ENCODE measurements at places on chromosomes 5 and 9. TPM values are rescaled to one million over a fixed set of nuclear protein-coding genes. Genes with fewer than 3 reads are reported as not detected.
A peak's percentile ranks its signal among the peaks of the same experiment; 100 is the strongest.

GLRA1 gene
- total RNA-seq: not detected

DNA sequence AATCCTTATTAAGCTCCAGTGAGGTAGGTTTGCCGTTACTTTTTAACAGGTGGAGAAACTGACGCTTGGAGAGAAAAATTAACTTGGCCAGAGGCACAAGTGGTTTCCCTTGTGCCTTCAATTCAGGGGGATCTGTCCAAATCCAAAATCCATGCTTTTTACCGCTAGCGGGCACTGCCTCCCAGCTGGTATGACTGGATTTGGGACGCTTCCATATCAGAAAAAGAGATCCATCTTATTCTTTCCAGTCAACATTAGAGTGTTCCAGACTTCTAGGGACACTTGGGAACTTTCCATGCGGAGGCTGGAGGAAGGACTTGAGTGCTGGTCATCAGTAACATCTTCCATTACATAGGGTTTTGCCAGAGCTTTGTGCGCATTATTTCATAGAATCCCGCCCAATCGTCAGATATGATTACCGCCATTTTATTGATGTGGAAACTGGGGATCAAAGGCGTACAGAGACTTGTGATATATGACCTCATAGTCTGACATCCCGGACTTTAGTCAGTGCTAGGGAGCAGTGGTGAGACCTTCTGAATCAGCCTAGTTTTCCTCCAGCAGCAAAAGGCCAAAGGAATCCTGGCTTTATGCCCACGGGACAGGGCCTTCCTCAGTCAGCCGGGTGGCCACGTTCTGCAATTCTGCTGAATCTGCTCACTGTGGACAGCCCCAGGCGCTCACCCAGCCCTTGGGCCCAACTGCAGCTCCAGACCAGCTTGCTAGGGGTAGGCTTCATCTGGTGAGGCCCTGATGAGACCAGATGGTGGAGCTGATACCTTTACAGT, 1.1 kb upstream of the GNPDA1 start:
- H3K27me3 ChIP-seq: no peaks in the 10 kb centered on the region
- DNase-seq: no peak
- H3K4me1 ChIP-seq: peaks cover 82% of the 10 kb centered on the region
- peaks cover 17% of the 10 kb centered on the region for H3K36me3 ChIP-seq
- peak overlapping the region; percentile 82 for H3K4me3 ChIP-seq

SPINK4 gene
- total RNA-seq: not detected

- DNase-seq: no peak
- H3K4me3 ChIP-seq: no peak overlapping the region
- no peak overlapping the region for H3K27ac ChIP-seq
- no peaks in the 10 kb centered on the region for H3K36me3 ChIP-seq
- no peaks in the 10 kb centered on the region for H3K27me3 ChIP-seq
- H3K4me1 ChIP-seq: no peaks in the 10 kb centered on the region
Measured at GRCh38 chr5:130286971-130287370, 382.7 kb downstream of the CHSY3 start.

- H3K4me1 ChIP-seq: no peaks in the 10 kb centered on the region
- no peak overlapping the region for H3K4me3 ChIP-seq
- DNase-seq: no peak
- no peak overlapping the region for H3K27ac ChIP-seq
Measured at GRCh38 chr9:29556317-29556716, 1983.0 kb upstream of the C9orf72 start.

DNA sequence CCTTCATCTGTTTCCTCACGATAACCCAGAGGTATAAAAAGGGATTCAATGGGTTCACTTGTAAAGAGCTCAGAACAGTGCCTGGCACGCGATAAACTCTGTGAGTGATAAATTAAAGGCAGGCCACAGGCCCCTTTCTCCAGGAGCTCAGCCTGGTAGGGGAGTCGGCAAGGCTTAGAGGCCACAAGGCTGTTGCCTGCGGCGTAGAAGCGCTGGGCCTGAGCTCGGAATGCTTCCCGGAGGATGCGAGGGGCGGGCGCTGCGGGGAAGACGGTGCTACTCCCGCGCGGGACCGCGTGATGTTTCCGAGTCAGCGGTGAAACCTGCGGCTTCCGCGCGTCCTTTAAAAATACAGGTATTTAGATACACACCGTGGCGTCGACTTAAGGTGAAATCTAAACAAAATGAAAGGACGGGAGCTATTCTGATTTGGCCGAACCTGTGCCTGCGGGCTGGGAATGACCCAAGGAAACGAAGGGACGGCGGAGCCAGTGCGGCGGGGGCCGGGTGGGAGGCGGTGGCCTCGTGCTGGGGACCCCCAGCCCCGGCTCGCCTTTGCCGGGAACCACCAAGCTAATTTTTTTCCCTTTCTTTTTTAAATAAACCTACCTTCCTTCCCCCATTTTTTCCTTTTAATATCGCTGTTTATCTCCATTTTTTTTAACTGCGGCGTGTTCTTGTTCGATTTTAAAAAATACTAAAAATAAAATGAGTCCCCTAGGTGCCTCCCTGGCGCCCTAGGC, 6.2 kb downstream of the NKX2-5 start:
- H3K4me1 ChIP-seq: peaks cover 16% of the 10 kb centered on the region
- peaks cover 72% of the 10 kb centered on the region for H3K27me3 ChIP-seq
- H3K27ac ChIP-seq: no peak overlapping the region

- no peaks in the 10 kb centered on the region for H3K27me3 ChIP-seq
- no peak overlapping the region for H3K4me3 ChIP-seq
- no peak for DNase-seq
- H3K36me3 ChIP-seq: peaks cover 78% of the 10 kb centered on the region
- peak overlapping the region; percentile 54 for H3K27ac ChIP-seq
- peaks cover 26% of the 10 kb centered on the region for H3K4me1 ChIP-seq
Measured at GRCh38 chr9:126819482-126819881, 14.6 kb downstream of the ZBTB43 start.

DNA sequence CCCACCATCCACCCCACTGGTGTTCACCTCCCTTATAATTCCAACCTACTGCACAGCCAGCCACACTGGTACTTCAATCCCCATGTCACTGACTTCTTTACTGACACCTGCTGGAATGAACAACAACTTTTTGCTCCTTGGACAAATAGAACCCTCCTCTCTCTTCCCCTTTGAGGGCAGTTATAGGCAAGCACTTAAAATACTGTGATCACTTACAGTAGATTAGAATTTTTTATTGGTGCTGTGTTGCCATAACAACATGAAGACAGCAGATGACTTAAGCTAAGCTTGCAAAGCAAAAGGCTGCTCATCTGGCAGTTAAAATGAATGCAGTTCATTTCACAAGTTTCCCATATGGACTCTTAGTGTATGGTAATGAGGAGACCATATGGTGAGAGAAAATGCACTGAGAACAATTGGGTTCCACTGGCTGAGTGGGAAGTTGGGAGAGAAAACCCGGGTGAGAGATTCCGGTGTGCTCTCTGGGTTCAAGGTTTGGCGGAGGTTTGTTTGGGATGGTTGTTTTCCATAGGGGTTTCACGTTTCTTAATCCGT, 374.3 kb downstream of the EBF1 start:
- no peak overlapping the region for H3K27ac ChIP-seq
- H3K36me3 ChIP-seq: no peaks in the 10 kb centered on the region
- no peaks in the 10 kb centered on the region for H3K27me3 ChIP-seq
- H3K4me1 ChIP-seq: no peaks in the 10 kb centered on the region
- H3K4me3 ChIP-seq: no peak overlapping the region

DNA sequence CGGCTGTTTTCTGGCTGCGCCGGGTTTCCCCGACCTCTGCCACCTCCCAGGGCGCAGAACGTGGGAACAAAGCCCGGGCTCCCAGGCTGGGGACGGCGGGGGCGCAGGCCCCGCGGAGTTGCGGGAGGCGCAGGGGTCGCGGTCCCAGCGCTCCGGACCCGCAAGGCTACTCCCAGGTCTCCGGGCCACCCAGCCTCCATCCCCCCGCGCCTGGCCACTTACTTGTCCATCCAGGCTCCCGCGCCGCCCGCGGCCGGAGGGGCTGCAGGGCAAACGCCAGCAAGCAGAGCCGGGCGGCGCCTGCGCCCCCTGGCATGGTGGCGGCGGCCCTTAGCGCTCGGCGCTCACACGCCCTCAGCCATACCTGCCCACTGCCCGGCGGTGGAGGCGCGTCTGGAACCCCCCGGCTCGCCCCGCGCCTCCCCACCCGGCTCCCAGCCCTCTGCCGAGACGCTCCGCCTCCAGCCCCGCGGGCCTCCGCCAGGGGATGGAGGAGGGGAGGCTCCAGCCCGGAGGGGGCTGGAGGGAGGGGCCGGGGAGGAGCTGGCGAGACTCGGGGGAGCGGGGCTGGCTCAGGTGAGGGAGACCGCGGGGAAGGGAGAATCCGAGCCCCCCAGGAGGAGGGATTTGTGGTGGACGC, at the start of gene ADAM19:
ADAM19 (minus strand) TSS at position 395 of the 640 bp plus-strand sequence; CDS start at position 316, 79 bp downstream.
- peak within 1 kb of the TSS; percentile 83 for H3K27ac ChIP-seq
- H3K4me3 ChIP-seq: peak within 1 kb of the TSS; percentile 87
- H3K36me3 ChIP-seq: peaks cover 38% of the 10 kb centered on the region
- no peaks in the 10 kb centered on the region for H3K27me3 ChIP-seq
- DNase-seq: peak; percentile 55
- H3K4me1 ChIP-seq: peaks cover 69% of the 10 kb centered on the region

GPR21 gene
- 1.3 TPM for total RNA-seq

DNA sequence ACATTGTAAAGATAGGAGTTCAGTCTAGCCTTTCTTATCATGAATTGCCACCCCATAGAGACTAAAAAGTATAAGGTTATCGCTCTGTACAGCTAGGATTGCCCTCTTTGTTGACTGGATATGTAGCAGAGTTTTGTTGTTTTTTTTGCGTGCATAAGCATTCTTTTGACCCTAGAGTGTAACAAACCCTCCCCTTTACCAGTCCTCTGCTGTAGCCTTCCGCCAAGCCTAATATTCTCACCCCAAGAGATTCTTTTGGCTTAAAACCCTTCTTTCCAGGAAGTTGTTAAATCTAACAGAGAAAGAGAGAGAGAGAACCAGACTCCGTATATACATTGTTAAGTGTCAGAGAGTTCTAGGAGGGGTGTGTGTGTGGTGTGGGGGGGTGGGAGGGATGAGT, 113.9 kb downstream of the FGF1 start:
- H3K4me1 ChIP-seq: peaks cover 5% of the 10 kb centered on the region
- H3K27ac ChIP-seq: no peak overlapping the region
- no peaks in the 10 kb centered on the region for H3K27me3 ChIP-seq
- no peak for DNase-seq

HRCT1 gene
- total RNA-seq: not detected

DNA sequence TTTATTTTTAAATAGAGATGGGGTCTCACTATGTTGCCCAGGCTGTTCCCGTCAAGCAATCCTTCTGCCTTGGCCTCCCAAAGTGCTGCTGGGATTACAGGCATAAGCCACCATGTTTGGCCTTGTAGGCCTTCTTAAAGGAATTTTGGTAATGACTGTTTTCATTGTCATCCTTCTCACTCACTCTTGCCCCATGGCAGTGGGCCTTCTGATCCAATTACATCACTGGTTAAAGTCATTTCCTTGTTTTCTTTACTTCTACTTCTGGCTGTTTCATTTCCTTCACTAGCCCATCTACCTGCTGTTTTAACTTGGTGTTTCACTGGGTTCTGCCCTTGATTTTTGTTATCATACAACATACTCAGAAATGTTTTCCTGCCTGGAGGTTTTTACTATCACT, 20.1 kb upstream of the NIM1K start:
- no peaks in the 10 kb centered on the region for H3K27me3 ChIP-seq
- peaks cover 51% of the 10 kb centered on the region for H3K36me3 ChIP-seq
- H3K4me3 ChIP-seq: no peak overlapping the region
- H3K4me1 ChIP-seq: peaks cover 5% of the 10 kb centered on the region
- H3K27ac ChIP-seq: no peak overlapping the region
- no peak for DNase-seq

DNA sequence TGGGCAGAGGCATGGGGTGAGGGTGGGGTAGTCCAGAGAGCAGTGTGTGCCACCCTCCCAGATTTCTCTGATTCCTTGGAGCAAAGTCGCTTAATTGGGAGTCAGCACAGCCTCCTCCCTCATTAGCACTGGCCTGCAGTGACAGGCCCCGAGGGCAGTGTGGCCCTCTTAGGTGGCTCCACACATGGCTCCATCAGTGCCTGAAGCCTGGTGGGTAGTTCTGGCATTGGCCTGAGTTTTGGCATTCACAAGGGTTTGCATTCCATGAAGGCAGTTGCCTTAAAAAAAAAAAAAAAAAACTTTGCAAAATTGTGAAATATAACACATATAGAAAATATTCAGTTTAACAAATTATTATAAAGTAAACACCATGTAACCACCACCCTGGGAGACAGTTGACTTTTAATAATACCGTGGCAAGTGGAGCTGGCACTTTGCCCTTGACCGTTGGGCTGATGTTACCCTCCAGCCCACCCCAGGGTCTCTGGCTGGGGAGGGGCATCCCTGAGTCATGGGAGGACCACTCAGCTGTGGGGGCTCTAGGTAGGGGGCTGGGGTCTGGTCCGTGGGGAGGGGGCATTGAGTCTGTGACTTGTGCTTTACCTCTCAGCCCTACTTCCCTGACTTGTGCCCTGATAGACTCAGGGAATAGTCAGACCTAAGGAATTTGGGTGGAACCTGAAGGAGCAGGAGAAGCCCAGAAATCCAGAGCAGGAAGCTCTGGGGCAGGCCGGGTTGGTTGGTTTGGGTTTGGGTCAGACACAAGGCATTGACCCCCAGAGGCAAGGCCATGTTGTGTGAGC, 51.3 kb upstream of the PITX1 start:
- no peak overlapping the region for H3K27ac ChIP-seq
- H3K27me3 ChIP-seq: peaks cover 18% of the 10 kb centered on the region
- no peak overlapping the region for H3K4me3 ChIP-seq
- H3K4me1 ChIP-seq: no peaks in the 10 kb centered on the region
- no peaks in the 10 kb centered on the region for H3K36me3 ChIP-seq

All from activated CD4-positive, alpha-beta T cell treated with anti-CD3 and anti-CD28 coated beads, Interleukin-2, amount 10 ng/mL, durations not matched to agents 7 days and 5 days (primary cell).